ENCODE measurements at places on chromosomes 5 and 9.

DNA sequence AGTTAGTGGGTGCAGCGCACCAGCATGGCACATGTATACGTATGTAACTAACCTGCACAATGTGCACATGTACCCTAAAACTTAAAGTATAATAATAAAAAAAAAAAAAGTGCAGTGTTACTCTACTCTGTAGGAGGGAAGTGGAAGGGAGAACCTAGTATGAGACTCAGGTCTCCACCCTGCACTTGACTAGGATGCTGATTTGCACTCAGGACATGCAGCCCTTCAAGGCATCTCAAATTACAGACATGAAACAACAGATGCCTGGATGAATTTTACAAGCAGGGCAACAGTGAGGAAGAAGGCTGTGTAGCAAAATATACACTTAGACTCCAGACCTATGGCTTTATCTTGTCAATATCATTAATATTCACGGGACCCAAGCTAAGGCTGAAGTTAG, 16.5 kb downstream of the TRIM32 start:
- no peak for DNase-seq

DNA sequence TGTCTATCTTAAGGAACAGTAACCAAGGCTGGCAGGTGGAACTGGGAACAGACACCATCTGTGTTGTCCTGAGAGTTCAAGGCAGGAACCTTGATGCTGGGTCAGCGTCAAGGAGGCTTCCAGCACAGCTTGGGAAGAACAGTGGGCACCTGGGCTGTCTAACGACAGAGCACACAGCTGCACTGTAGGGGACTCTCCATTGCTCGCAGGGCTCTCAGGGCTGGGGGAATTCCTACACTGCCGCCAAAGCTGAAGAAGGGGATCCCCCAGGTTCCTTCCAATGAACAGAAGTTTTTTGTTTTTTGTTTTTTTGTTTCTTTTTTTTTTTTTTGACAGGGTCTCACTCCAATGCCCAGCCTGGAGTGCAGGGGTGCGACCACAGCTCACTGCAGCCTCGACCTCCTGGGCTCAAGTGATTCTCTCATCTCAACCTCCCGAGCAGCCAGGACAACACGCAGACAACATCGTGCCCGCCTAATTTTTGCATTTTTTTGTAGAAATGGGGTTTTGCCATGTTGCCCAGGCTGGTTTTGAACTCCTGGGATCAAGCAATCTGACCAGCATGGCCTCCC, 81.9 kb downstream of the PTPN3 start:
- DNase-seq, result no peak

DNA sequence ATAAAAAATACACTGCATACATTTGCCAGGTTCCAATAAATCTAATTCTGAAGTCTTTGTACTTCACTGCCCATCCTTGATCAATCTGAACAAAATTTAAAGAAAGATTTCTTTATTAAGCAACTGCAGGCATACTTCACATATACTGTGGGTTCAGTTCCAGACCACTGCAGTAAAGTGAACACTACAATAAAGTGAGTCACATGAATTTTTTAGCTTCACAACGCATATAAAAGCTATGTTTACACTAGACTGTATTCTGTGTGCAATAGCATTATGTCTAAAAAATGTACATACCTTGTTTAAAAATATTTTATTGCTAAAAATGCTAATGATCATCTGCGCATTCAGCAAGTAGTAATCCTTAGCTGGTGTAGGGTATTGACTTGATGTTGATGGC, 52.1 kb downstream of the SSBP2 start:
- no peak for DNase-seq

DNA sequence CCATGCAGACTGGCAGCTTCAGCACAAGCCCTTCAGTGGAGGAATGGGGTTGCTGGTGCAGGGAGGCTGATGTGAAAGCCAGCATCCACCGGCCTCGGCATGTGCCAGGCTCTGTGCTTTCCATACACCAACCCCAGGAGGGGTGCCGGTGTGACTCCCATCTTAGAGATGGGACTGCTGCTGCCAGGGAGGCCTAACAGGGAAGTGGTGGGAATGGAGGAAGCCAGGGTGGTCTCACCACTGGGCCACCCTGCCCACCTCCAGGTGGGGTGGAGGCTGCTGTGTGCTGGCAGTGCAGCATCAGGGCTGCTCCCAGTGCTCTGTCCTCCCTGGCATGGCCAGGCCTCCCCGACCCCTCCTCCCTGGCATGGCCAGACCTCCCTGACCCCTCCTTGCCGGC, 32.8 kb upstream of the PITX1 start:
- DNase-seq, result no peak

DNA sequence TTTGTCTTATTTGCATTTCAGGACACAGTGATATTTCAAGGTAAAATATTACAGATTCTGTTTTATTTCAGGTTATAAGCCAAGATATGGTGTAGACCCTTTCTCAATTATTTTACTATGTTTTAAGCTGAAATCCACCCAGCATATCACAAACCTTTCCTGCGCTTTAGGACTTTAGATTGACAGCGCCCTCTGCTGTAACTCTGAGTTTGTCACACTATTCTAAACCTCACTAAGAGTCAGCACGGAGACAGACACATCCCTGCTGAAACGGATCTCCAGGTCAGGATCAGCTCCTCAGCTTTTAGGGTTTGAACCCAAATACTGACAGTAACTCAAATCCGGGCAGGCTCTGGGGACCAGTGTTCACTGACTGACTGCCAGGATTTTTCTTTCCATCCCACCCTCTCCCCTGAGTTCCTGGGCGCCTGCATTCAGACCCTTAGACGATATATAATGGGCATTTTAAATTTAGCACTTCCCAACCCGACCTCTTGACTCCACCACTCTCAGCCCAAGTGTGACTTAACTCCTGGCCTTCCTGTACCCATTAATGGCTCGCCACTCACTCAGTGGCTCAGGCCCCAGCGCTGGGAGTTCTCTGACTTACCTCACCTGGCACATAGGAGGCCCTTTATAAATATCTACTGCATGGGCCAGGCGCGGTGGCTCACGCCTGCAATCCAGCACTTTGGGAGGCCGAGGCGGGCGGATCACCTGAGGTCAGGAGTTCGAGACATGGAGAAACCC, 33.5 kb downstream of the TLX3 start:
- peak; percentile 29 for DNase-seq

GRCh38 chr5:143198332-143198731, 205.2 kb downstream of the NR3C1 start:
- no peak for DNase-seq

- DNase-seq, result no peak
These were observed 372.6 kb downstream of the MTRR start for GRCh38 chr5:8241558-8241957.

- DNase-seq, result no peak
These were observed 500.6 kb downstream of the EBF1 start for GRCh38 chr5:158599157-158599556.

- no peak for DNase-seq
These were observed 41.3 kb upstream of the HAND1 start for GRCh38 chr5:154519359-154519758.

DNA sequence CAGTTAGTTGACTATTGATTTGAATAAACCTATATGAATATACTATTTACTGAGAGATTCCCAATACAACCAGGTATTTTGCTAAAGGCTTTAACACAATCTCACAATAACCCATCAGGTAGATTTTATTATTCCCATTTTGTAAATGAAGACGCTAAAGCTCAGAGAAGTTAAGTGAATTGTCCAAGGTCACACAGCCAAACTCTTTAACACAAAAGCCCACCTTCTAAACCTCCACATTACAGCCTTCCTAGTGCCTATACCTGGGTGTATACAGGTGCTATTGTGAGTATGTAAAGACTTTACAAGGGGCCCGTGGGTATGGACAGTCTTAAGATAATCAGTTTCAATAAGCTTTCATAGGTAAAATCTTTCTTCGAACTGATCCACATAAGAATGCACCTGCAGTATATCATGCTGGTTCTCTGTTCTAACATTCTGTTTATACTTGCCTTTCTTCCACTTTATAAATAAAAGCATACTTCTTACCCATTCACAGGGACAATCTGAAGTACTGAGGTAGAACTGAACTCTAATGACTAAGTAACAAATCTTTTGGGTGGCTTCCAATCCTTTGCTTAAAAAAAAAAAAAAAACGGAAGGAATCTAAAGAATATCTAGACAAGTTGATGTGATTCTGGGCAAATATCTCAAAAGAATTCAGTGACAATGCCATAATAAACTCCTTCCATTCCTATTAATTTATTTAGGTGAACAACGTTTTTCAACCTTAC, 59.1 kb downstream of the PJA2 start:
- DNase-seq, result no peak

DNA sequence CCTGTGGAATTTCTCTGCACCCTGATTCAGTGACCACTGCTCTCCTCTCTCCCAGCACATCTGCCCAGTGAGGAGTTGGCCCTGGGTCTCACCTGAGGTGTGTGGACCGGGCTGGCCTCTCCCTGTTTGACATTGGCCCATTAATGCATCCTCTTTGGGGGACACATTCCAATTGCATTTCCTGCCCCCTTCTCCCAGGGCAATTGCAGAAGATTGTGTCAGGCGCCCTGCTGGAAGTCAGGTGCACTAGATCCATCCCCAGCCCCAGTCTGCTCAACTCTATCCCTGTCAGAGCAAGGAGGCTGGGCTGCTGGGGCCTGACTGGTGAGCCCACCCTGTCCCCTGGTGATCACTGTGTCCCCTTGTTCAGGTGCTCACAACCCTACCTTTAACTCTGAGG, 84.5 kb downstream of the LMX1B start:
- no peak for DNase-seq

DNA sequence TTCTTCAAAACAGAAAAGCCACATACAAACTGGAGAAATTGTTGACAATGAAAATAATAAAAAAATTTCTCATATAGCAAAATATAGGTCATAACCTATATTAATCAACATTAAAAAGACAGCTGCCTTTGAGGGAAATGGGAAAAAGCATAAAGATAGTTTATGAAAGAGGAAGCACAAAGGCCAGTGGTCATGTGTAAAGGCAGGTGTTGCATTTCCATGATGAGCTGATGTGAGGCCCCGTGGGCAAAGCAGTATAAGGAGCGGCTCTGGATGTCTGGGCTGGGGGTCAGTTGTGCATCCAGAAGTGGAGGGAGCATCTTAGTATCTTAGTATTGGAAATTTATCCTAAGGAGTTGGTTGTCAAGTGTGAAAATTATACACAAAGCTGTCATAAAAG, 18.3 kb downstream of the NDUFS6 start:
- DNase-seq, result no peak

- DNase-seq, result no peak
These were observed 25.5 kb upstream of the SLC6A19 start for GRCh38 chr5:1175801-1176472.

GRCh38 chr5:41809128-41809527, 61.1 kb downstream of the OXCT1 start:
- no peak for DNase-seq

DNA sequence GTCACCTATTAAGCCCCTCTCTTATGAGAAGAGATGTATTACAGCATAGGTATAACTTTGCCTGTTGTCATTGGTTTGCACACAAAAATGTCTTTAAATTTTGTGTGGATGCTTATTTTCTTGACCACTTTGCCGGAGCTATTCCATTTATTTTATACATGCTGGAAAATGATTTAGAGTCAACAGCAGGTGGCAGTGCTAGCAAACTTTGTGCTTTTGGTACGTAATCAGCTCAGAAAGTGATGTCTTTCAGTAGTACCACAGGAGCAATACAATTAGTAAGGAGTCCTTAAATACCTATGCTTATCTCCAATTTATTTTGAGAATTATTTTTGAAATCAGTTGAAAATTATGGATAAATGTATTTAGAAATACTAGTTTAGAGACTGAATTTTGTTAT, 19.8 kb upstream of the NUDT12 start:
- no peak for DNase-seq

- DNase-seq, result no peak
These were observed 14.9 kb upstream of the TMEM38B start for GRCh38 chr9:105679257-105680022.

- no peak for DNase-seq
These were observed 402.1 kb upstream of the SEMA6A start for GRCh38 chr5:116976767-116977166.

DNA sequence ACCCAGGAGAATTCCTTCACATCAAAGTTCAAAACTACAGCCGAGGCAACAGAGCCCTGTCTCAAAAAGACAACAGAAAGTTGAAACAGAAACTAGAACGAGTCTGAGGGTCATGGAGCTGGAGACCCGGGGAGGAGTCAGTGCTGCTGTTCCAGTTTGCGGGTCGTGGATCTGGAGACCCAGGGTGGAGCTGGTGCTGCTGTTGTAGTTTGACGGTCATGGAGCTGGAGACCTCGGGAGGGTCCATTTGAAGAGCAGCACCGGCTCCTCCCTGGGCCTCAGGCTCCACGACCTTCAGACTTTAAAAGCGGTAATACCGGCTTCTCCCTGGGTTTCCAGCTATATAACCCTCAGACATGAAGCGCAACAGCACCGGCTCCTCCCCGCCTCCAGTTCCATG, 13.0 kb upstream of the LCN15 start:
- DNase-seq, result no peak

- DNase-seq, result peak; percentile 85
These were observed 130.3 kb downstream of the RGS3 start for GRCh38 chr9:113593682-113594281.

DNA sequence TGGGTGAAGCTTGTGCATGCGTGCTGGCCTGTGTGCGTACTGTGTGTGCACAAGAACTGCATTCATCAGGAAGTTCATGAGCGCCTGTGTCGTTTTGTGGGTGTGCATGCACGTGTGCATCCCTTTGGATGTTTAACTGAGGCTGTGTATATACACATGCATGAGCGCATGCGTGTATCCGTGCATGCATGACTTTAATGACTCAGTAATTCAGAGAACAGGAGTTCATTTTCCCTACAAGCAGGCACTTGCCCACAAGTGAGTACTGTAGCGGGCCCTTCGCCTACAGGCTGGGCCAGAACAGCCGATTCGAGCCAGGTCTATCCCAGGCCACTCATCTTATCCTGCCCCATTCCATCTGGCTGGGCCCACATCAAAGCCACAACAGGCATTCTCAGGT, 29.8 kb downstream of the CORO2A start:
- DNase-seq, result no peak

GRCh38 chr9:129887334-129888292, 52.4 kb downstream of the USP20 start:
- peak; percentile 77 for DNase-seq

DNA sequence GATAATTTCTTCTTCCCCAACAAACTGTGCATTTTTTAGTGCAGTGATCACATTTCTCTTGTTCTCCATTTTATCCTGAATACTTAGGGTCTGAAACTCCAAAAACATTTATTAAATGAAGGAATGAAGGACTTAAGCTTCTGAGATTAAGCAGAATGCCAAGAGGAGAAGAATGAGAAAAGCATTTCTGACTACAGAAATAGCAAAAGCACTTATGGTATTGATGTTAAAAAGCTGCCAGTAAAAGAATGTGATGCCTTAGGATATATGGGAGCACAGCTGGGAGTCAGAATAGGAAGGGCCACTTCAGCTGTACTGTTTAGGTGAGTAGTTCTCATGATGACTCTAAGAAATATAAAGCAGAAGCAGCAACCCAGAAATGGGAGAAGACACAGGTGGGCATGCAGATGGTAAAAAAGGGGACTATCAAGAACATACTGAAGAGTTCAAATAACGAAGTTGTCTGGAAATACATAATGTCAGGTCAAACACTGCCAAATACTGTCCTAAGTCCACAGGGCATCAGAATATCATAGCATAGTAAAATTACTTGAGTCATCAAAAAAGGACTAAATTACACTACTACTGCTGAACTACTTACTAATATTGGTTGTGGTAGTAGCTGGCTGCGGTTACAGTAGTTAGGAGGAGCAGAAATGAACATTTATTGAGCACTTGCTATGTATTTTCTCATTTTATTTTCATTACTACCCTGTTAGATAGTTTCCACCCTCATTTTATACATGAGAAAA, 132.7 kb downstream of the MAPKAP1 start:
- no peak for DNase-seq

GRCh38 chr5:55986931-55987330, 7.8 kb downstream of the IL6ST start:
- DNase-seq, result no peak

All from head of caudate nucleus (tissue), 42 donors.